Smooth muscle cell of the coronary artery (primary cell): ENCODE measurements at places on chromosomes 12 and 14. TPM values are rescaled to one million over a fixed set of nuclear protein-coding genes. Genes with fewer than 3 reads are reported as not detected.

The IRAK3 gene
- 2.4 and 8.7 TPM in 2 replicates for total RNA-seq

The BICD1 gene
- total RNA-seq: 7.0 and 8.6 TPM in 2 replicates

The GPATCH2L gene
- 53.1 and 73.5 TPM in 2 replicates for total RNA-seq

The AHSA1 gene
- total RNA-seq: 107 and 193 TPM in 2 replicates

The REP15 gene
- total RNA-seq: 0.68 and 0.70 TPM in 2 replicates

The SPIC gene
- not detected in 2 replicates for total RNA-seq

The OR4N2 gene
- total RNA-seq: not detected in 2 replicates

The HOXC5 gene
- total RNA-seq: 0.12 TPM in 1 of 2 replicates, not detected in the other

The KRT2 gene
- not detected in 2 replicates for total RNA-seq

The NPFF gene
- not detected in 2 replicates for total RNA-seq

The SLC2A14 gene
- total RNA-seq: not detected in 2 replicates

The FSCB gene
- 0.75 TPM in 1 of 2 replicates, not detected in the other for total RNA-seq

The SERPINA10 gene
- not detected in 2 replicates for total RNA-seq

The CD69 gene
- total RNA-seq: under 0.01 TPM in 1 of 2 replicates, not detected in the other

The PIANP gene
- total RNA-seq: under 0.01 and 0.38 TPM in 2 replicates
